ENCODE measurements at places on chromosomes 3 and 15.

DNA sequence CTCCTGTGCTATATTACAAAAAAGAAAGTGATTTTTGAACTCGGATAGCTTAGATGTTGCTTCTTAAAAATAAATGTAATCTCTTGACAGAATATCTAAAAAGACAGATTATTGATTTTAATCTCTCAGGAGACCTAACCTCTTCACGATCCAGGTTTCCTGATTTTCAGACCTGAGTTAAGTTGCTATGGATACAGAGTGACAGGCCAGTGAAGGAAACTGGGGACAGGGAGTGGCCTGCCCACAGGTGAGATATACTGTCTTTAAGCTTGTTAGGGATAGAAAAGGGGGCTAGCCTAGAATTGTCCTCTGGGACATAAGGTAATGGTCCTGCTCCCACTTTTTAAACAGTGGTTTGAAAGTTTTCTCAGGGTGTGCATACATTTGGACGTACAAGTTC, 73.2 kb downstream of the CCNL1 start:
- DNase-seq: no peak

- DNase-seq: no peak
Measured at GRCh38 chr15:31017311-31017710, 25.9 kb upstream of the MTMR10 start.

DNA sequence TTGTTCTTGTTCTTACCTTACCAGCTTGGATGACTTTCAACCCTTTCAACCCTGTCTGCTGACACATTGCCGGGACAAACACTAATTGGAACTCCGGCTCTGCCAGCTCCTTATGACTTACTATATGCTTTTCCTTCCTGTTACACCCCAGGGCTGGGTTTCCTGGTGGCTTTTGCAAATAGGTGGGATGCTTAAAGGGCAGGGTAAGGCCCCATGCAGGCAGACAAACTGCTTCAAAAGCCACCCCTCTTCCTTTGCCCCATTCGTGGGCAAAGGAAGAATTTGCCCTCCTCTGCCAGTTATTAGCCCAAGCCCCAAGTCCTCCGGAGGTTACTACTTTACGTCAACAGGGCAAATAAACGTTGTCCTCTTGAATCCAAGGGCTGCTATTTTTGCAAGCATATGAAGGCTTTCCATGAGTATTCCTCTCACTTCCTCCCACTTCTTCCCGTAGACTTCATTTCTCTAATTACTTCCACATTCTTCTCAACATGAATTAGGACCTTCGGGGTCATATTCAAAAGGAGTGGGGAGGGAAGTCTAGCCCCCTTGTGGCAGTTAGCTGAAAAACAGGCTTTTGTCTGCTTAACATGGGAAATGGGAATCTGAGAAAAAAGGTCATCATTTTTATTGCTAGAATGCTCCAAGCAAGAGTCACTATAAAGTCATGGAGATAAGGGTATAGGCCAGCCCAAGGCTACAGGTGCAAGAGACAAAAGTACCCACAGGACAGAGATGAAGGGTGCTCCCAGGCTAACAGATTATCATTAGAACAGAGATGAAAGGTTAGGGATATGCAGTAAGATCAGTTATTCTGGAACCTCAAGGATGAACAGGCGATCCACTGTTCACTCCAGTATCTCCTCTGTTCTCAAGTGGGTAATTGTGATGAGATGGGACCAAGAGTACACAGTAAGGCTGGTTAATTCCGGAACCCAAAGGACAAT, 56.3 kb upstream of the FSTL1 start:
- DNase-seq: no peak

DNA sequence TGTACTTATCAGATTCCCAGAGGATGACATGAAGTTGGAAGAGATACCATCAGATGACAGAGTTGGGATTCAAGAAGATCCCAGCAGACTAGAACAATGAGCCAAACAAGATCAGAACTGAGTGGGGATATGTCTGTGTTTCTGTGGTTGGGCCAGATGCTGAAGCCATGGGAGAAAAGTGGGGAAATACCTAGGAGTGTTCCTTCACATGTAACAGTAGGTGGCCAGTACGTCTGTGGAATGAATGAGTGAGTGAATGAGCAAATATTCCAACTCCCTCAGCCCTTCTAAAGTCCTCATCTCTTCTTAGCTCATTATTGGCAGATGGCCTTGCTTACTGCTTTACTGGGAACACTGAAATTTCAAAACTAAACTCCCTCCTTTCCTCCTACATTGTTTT, 32.2 kb upstream of the GREM1 start:
- no peak for DNase-seq

GRCh38 chr15:44595656-44596510, 58.9 kb downstream of the EIF3J start:
- DNase-seq: no peak

- no peak for DNase-seq
Measured at GRCh38 chr3:100640633-100641032, 31.2 kb downstream of the ADGRG7 start.

- DNase-seq: no peak
Measured at GRCh38 chr3:58222161-58222724, 11.5 kb upstream of the DNASE1L3 start.

GRCh38 chr15:75213212-75213767, 11.6 kb downstream of the C15orf39 start:
- no peak for DNase-seq

DNA sequence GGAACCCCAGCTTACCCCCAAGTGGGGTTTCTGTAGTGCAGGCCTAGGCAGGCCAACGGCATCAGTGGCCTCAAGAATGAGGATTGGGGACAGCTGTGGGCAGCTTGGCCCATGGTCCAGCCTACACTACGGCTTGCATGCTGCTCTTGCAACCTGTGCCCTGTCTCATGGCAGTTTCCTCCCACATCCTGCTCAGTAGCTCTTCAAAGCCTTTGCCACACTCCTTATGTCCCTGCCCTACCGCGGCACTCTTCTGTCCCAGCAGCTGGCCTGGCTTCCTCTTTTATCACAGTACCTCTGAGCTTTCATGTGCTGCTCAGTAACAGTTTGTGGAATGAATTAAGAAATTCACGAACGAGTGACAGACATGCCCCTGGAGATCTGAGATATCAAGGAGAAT, 431.0 kb downstream of the EPHB1 start:
- peak; percentile 94 for DNase-seq

- no peak for DNase-seq
Measured at GRCh38 chr15:25701721-25702465, 161.2 kb downstream of the ATP10A start.

DNA sequence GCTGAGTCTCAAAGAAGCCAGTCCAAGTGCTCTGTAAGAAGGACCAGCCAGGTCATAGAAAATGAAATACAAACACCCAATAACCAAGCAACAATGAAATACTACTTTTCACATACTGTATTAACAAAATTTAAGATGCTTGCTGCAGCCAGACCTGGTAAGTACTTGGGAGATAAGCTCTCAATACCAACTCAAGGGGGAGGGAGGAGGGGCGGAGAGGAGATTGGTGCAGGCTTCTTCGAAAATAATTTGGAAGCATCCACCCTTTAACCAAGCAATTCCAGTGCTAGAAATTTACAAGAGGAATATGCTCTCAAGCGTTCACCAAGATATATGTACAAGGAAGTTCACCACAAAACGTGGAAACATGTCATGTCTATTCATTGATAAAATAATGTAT, 7.6 kb upstream of the LRRC2 start:
- DNase-seq: no peak

DNA sequence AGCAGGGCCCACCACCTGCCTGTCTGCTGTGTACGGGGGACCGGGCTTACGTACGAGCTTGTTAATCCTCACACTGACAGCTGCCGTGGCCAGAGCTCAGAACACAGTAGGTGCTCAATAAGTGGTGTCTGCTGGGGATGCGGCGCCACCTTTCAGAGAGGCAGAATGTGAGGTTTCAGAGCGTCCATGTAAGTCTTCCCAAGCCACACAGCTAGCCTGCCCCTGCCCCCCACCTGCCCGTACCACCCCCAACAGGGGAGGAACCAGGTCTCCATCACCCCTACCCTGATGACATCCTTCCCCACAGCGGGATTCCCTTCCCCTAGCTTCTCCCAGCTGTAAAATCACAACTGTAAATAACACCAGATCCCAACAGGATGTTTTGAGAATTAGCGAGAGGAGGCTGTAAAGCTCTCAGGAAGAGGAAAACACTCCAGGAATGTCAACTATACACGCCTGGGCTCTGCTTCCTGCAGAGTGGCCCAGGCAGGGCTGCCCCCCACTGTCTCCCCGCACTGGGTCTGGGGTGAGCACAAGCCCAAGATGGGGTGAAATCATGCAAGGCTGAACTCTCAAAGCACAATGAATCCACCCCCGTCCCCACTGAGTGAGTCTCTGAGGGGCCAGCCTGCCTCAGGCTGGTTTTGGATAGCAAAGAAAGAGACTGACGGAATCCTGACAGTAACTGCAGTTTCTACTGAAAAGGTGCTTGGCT, 250.1 kb upstream of the LYSMD4 start:
- no peak for DNase-seq

DNA sequence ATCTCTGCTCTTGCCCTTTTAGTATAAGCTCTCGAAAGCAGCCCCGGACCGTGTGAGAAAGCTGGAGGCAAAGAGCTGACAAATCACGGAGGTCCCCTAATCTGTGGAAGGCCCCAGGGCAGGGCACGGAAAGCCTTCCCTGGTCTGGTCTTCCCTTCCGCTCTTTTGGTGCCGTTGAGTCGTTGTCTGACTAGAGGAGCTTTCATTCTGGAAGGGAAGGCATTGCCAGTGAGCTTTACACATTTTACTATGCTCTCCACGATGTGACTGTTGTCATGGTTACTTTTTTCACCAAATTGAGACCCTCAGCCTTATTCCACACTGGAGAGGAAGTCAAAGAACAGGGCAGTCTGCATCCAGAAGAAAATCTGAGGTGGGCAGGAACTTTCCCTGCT, 71.7 kb downstream of the CYP19A1 start:
- DNase-seq: no peak

GRCh38 chr15:44328135-44328534, 39.6 kb downstream of the GOLM2 start:
- DNase-seq: no peak

GRCh38 chr3:117473981-117474538, 764.5 kb downstream of the TUSC7 start:
- DNase-seq: no peak

DNA sequence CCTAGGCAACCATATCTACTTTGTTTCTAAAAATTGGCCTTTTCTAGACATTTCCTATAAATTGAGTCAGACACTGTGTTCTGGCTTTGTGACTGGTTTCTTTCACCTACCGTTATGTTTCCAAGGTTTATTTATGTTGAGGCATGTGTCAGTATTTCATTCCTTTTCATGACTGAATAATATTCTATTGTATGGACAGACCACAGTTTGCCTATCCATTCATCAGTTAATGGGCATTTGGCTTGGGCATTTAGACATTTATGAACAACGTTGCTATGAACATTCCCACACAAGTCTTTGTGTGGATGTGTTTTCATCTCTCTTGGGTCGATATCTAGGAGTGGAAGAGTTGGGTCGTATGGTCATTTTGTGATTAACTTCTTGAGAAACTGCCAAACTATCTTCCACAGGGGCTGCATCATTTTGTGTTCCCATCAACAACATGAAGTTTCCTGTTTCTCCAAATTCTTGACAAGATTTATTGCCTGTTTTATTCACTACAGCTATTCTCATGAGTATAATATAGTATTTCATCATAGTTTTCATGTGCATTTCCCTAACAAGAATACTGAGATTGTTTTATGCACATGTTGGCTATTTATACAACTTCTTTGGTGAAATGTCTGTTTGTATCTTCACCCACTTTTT, 3.5 kb upstream of the EFCC1 start:
- DNase-seq: no peak

- no peak for DNase-seq
Measured at GRCh38 chr3:45736707-45737106, 47.5 kb downstream of the SACM1L start.

GRCh38 chr3:100297784-100298183, 36.8 kb upstream of the NIT2 start:
- DNase-seq: no peak

DNA sequence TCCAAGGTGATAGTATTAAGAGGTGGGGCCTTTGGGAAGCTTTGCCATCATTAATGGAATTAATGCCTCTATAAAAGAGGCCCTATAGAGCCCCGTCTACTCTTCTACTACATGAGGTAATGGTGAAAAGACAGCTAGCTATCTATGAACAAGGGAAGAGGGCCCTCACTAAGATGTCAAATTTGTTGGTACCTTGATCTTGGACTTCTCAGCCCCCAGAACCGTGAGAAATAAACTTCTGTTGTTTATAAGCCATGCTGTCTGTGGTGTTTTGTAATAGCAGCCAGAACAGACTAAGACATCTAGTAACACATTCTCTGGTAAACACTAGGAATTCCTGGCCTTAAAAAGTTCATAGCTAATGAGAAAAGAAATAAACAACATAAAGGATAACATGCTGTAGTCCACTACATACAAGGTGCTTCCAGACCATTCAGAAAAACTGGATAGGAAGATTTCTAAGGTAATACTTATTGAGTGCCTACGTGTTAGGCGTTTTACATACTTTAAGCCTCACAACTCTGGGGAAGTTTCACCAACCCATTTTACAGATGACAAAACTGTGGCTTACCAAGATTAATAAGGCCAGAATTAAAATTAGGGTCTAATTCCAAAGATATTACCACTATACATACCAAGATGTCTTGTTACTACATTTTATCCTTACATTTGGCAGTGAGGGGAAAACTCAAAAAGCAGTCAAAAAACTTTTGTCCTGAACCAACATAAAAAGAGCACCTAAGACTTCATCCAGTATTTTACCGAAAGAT, 3.2 kb downstream of the UBE3A start:
- DNase-seq: no peak

Measured in HL-60 (cell line).